T-helper 17 cell (primary cell): ENCODE measurements at places on chromosomes 4 and X. TPM values are rescaled to one million over a fixed set of nuclear protein-coding genes. Genes with fewer than 3 reads are reported as not detected.

DNA sequence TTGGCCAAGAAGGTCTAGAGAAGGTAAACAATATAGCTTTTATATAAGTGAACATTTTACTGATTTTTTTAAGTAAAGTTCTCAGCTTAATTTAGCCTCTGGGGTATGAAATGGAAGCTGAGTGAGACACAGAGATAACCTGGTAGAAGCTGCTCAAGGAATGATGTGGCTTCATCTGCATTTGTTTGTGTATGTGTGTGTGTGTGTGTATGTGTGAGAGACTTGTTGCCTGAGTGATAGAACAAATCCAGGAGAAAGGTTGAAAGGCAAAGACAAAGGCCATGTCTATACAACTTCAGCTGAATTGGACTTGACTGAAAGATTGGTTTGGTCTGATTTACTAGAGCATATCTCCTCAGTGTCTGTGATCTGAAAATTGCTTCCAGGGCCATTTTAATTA is 63.6 kb downstream of the PCDH7 start:
- DNase-seq = no peak

DNA sequence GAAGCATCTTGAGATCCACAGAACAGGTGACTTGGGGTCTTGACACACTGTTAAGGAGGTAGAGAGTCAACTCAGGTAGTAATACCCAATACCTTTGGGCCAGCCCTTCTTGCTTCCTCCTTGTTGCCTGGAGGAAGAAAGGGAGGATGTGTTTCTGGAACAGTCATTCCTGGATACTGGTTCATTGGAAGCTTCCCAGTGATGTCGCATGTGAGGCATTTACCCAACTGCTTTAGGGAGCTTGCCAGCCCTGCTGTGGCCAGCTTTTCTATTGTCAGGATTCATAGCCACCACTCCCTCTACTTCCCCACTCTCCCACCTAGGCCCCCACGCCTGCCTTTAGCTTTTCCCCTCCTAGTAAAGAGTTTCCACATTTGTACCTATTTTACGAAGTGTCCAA is 310.3 kb upstream of the PRPS2 start:
- DNase-seq = no peak

GRCh38 chr4:38749336-38749735 is 33.5 kb downstream of the TLR10 start:
- DNase-seq = no peak

DNA sequence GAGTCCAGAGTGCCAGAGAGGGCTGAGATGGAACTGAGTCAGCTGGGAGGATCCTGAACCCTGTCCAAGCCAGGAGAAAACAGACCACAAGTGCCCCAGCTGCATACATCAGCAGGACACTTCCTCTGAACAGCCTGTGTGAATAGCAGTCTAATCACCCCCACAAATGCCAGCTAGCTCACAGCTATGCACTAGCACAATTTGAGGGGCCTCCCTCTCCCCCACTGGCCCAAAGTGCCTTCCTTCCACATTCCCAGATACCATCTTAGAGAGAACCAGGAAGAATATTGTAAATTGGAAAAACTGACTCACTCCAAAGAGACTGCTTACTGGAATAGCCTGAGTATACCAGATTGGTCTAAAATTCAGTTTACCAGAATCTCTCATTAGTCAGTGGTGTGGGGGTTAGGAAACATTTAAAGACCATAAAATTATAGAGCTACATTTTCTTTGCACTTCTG is 292.6 kb upstream of the KLF3 start:
- DNase-seq = no peak

PHKA2 gene
- total RNA-seq = 33.2 TPM

GRCh38 chr4:153465615-153466080 is 512 bp upstream of the TMEM131L start:
- no peak for DNase-seq

GRCh38 chrX:40434947-40435346 is 145.8 kb upstream of the ATP6AP2 start:
- no peak for DNase-seq
